ENCODE measurements at places on chromosomes 5 and 9.

GRCh38 chr5:100840370-100840769 lies 62.7 kb downstream of the ST8SIA4 start:
- peak; percentile 17 for DNase-seq

GRCh38 chr9:104553261-104553660 lies 15.7 kb upstream of the OR13C8 start:
- DNase-seq, result no peak

- no peak for DNase-seq
These were observed 2.5 kb downstream of the DBN1 start for GRCh38 chr5:177470759-177471536.

- no peak for DNase-seq
These were observed 40.4 kb downstream of the BASP1 start for GRCh38 chr5:17257705-17258273.

DNA sequence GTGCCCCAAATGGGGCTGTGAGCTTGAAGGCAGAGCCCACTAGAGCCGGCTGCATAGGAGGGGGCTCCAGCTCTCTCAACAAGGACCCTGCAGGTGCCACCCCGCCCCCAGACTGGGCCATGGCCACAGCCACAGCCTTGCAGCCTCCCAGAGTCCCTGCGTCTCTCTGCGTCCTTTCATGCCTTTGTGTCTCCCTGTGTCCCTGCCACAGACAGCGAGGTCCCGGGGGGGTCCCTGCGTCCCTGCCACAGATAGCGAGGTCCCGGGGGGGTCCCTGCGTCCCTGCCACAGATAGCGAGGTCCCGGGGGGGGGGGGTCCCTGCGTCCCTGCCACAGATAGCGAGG lies 6.3 kb downstream of the NOXA1 start:
- DNase-seq, result peak; percentile 6

DNA sequence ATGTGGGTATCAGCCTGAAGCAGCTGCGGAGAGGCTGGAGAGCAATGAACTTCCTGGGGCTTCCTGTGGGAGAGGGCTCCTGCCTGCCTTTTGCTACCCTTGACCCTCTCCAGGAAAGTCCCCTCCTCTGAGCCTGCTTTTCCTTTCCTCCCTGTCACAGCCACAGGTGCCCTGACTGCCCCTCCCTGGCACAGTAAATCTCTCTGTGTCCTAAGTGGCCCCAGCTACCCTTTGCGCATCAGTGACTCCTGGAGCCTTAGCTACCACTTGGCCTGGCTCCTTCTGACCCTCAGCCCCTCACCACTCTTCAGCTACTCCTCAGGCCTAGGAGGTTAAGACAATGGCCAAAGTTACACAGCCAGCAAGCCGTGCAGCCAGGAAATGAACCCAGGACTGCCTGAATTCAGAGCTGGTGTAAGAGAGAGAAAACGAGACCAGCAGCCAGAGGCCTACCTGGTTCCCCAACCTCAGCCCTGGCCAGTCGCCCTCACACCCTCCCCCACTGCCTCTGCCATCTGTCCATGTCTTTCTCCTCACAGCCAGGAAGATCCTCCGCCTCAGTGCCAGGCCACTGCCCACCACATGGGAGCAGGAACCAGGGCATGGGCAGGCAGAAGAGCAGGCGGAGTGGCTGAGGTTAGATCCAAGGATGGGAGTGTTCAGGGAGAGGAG lies 18.6 kb downstream of the CNTFR start:
- no peak for DNase-seq

GRCh38 chr5:60356745-60357144 lies 343.2 kb downstream of the DEPDC1B start:
- DNase-seq, result no peak

DNA sequence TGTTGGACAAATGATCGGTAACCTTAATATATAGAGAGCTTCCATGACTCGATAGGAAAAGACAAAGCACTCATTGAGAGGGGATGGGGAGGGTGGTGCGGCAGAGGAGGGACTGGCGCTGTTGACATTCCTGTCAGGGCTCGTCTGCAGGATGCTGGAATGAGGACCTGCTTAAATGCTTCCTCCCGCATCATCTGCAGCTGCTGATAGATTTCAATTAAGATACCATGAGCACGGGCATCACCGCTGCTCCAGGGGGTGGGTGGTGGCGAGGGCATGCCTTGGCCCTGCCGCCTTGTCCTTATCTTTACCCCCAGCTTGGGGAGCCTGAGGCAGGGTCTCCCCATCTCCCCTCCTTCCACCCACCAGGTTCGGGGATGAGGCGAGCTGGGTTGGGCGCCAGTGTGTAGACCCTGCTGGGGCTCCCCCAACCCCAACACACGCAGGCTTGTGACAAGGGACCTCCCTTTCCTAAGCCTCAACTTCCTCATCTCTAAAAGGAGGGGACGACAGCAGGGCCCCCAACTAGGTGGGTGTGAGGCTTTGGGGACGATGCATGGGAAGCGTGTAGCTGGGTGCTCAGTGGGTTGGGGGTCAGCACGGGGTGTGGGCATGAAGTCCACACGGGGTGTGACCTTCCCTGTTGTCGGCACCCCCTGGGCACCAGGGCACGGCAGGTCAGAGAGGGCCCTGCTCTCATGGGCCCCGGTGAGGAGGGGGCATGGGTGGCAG lies 11.7 kb upstream of the QRFP start:
- no peak for DNase-seq

DNA sequence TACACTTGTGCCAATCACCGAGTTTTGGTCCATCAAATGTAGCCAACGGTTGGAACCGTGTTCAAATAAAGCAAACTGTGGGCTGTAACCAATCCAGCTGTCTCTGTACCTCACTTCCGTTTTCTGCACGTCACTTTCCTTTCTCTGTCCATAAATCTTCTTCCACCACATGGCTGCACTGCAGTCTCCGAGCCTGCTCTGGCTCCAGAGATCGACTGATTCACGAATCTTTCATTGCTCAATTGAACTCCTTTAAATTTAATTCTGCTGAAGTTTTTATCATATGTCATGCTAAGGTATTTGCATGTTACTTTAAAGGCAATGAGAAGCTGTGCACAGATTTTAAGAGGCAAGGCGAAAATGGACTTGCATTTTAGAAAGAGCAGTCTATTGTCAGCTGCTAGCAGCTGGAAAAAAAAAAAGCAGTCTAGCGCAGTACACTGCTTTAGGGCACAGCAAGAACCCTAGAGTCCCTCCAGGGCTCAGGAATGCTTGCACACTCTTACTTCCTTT lies 13.2 kb downstream of the TTC39B start:
- DNase-seq, result no peak

GRCh38 chr5:153623751-153624450 lies 133.4 kb downstream of the GRIA1 start:
- DNase-seq, result no peak

- no peak for DNase-seq
These were observed 18.5 kb downstream of the IFNA5 start for GRCh38 chr9:21286659-21287058.

- no peak for DNase-seq
These were observed 39.5 kb downstream of the PTGES start for GRCh38 chr9:129713402-129713679.

- peak; percentile 75 for DNase-seq
These were observed 13.7 kb downstream of the GLRX start for GRCh38 chr5:95808686-95809413.

DNA sequence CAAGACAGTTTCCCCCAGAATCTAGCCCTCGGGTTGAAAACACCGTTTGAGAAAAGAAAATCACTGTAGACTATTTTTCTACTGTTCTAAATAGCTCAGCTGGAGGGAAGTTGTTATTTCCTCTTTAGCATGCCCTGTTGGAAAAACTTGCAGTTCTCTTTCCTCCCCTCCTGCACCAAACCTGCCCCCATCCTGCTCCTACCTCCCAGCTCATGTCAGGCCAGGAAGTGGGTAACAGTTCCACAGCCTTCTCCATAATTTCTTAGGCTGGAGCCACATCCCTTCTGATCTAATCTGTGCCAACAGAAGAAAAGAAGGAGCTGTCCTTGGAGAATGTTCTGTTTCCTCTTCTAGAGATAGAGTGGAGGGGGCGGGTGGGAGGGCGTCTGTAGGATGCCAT lies 437.7 kb downstream of the SPOCK1 start:
- DNase-seq, result no peak

DNA sequence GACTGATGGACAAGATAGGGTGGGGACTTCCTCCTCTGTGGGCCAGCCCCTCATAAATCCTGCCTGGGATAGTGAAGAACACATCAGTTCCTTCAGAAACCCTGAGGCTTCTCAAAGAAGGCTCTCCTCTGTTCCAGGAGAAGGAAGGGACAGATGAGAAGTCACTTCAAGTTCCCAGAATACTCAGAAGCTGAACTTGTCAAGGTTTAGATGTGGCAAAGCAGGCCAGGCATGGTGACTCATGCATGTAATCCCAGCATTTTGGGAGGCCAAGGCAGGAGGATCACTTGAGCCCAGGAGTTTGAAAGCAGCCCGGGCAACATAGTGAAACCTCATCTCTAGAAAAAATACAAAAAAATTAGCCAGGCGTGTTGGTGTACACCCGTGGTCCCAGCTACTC lies 38.5 kb downstream of the STOM start:
- no peak for DNase-seq

DNA sequence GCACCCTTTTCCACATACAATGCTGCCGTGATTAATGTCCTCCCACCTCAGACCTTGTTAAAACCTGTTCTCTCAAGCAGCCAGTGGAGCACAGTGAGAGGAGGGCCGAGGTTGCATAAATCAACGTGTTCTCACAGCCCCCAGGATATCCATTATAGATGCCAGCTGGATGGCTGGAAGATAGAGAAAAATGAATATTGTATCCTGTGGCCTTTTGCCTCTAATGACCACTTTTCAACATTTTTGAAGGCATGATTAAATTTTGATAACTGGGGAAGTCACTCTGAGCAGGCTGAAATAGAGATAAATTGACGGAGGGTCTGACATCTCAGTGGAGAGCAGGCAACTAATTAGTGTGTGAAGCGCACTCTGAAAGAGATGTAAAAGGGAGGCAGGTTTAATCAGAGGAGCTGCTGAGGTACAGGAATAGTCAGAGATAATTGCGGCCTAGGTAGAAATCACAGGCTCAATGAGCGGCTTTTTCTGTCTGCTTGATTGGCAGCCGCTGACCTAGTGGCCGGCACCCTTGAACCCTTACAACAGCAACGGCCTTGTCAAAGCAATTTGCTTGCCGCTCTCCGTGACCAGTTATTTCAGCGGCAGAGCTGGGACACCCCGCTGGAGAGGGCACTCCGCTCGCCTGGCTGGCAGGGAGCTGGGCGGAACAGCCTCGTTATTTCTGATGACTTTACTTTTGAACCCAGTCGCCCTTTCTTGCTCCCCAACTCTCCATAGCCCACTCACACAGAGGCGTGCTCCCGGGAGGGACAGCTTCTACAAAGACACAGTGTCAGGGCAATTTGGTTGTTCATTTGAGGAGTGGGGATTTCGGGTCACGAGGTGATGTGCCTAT lies 560.7 kb downstream of the PSAT1 start:
- DNase-seq, result no peak

DNA sequence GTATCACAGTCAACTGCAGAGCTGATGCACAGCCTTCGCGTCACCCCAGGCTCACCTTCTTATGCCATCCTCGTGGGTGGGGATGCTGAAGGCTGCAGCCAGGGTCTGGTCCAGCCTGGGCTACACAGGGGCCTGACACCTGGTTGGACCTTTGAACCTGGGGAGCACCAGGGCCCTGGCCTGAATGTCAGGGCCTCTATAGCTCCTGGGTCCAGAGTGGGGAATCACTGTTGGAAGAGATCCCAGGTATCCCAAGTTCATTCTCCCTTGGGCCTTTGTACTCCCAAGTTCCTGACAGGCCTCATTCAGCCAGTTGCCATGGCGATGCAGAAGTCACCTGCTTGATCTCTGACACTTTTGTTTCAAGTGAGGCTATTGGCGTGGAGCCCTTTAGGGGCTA lies 43.8 kb downstream of the ZNF618 start:
- no peak for DNase-seq

- DNase-seq, result no peak
These were observed 171.6 kb upstream of the PPP1R2B start for GRCh38 chr5:156678484-156678883.

DNA sequence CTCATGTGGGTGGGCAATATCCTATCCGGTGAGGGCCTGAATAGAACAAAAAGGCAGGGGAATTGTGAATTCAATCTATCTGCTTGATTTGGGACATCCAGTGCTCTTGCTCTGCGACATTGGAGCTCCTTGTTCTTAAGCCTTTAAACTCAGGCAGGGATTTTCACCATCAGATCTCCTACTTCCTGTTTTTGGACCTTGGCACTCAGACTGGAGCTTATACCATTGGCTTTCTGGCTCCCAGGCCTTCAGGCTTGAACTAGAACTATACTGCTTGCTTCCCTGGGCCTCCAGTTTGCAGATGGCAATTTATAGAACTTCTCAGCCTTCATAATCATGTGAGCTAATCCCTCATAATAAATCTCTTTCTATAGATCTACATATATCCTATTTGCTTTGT lies 134.3 kb upstream of the CLINT1 start:
- no peak for DNase-seq

- DNase-seq, result peak; percentile 16
These were observed 37.1 kb upstream of the FAM169A start for GRCh38 chr5:74903165-74903787.

- no peak for DNase-seq
These were observed 142.0 kb downstream of the FAM114A2 start for GRCh38 chr5:153896701-153897100.

DNA sequence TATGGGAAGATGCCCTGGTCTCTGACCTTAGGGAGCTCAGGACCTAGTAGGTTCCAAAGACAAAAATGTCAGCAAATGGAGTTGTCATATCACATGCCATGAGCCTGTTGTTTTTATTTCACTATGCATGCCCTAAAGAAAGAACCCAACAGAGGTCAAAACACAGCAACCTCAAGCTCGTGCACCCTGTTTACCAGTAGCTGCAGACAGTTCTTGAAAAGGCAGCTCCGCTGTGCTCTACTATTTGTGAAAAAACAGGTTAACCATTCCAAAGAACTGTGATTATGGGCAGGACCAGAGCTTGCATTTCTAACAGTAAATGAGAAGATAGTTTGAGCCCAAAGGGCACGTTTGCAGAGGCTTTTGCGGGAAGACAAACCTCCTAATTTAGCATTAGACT lies 22.8 kb downstream of the ITK start:
- DNase-seq, result no peak

- no peak for DNase-seq
These were observed 126.1 kb upstream of the HAND1 start for GRCh38 chr5:154603953-154604679.

DNA sequence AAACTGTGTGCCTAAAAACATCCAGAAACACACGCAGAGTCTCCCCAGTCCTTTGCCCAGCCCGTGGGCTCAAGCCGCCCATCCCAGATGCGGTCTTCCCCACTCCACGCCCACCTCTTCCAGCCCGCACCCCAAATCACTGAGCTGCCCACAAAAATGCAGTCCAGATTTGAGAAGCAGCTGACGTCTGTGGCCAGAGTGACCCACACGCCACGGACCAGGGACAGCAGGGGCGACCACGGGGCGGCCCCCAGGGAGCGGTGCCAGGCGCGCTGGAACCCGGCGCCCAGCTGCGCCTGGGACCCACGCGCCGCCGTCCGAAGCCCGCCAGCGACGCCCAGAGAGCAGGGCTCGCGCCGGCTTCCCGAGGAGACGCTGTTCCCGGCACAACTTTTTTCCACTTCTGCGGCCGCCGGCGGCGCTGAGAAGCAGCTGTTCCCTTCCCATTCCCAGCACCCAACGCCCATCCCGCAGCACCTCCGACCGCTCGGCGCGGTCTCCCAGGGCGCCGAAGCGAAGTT lies 674 bp downstream of the LHFPL2 start:
- DNase-seq, result no peak

Measured in activated CD8-positive, alpha-beta memory T cell treated with anti-CD3 and anti-CD28 coated beads, Interleukin-2, amount 50 U/mL, for 4 hours (primary cell).